ENCODE measurements at places on chromosomes 11 and 22.

DNA sequence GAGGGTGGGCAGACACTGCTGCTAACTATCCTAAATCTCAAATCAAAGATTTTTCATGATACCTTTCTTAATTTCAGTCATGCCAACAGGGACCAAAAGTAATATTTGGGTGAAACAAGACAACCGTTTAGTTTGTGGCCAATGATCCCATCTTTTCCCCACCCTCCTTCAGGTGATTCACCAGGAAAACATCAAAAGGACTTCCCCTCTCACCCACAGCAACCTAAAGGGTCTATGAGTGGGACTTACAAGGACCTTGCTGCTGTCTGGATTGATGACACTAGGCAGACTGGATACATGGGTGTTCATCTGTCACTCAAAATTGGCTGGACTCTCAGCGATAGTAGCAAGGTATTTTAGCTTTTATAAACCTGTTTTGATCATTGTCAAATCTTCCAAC is 62.0 kb upstream of the ZC3H12C start:
- DNase-seq = no peak

DNA sequence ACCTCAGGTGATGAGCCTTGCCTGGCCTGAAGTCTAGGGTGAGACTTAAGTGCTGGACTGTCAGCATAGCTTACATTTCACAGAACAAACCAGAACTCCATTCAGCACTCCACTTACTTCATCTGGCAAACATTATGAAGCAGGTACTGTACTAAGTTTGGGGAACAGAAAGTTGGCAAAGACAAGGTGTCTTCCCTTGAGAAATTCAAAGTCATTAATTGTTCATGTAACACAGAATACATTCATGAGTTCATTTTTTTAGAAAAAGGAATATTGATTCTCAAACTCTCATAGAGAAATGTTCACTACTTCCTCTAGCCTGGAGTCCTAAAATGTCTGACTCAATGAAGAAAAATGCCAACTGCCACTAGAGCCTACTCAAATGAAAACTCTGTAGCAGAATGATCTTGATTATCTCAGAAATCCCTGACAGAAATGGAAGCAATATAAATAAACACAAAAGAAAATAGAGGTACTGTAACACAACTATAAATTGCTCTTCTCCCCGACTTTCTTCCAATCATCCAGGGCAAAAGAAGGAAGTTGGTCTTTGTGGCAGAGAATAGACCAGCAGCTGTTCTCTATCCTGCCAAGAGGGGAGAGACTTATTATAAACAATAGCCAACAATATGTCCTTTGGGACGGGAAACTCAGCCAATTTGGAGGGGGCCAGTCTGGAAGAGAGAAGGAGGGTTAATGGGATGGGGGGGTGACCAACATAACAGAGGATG is 129.2 kb upstream of the MTMR2 start:
- DNase-seq = no peak

DNA sequence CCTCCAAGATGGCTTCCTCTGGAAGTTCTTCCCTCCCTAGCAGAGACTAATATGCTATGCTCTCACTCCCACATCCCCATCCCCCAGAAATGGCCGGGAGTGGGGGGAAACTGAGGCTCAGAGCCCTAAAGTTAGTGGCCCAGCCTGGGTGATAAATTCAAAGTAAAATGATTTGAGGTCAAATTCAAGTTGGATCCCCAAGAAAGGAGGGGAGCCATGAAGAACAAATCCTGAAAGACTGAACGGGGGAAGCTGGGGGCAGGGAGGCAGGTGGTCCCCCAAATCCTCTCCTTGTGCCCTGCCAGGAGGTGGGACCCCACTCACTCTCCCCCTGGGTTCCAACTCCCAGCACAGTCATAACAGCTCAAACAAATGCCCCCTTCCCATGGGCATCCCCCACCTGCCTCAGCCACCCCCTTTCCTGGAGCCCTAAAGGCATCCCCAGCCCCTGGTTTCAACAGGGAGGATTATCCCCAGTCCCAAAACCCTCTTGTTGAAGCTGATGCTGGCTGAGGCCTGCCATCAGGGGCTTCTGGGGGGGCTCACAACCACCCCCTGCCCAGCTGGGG is 1.1 kb downstream of the CBX6 start:
- no peak for DNase-seq

DNA sequence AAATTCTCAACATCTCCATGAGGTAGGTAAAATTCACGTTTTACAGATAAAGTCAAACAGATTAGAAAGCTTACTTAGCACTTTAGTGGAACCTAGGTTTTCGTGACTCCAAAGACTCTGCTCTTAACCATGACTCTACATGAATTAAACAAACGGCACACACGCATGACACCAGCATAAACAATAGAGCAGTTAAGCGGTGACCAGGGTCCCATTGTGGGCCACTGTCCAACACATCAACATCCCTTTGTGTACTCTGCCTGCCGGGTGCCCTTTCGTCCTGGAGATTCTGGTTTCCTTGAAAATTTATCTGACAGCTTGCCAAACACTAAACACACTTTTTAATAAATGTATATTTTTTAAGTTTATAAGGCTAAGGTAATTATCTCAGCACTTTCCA is 941.7 kb downstream of the OPCML start:
- DNase-seq = no peak

DNA sequence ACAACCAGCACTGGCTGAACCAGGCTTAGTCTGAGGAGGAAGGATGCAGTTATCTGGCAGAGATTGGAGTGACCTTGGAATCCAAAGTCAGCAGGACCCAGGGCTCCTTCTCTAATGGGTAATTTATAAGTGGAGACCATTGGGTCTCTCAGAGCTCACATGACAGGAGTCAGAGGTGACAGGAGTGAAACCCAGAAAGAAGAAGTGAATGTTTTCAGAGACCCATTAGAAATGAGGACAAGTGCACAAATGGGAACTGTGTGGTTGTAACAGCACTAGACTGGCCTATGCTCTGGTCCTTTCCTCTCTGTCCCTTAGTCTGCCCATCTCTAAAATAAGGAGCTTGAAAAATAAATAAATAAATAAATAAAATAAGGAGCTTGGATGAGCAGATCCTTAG is 107.4 kb downstream of the SERGEF start:
- DNase-seq = no peak

DNA sequence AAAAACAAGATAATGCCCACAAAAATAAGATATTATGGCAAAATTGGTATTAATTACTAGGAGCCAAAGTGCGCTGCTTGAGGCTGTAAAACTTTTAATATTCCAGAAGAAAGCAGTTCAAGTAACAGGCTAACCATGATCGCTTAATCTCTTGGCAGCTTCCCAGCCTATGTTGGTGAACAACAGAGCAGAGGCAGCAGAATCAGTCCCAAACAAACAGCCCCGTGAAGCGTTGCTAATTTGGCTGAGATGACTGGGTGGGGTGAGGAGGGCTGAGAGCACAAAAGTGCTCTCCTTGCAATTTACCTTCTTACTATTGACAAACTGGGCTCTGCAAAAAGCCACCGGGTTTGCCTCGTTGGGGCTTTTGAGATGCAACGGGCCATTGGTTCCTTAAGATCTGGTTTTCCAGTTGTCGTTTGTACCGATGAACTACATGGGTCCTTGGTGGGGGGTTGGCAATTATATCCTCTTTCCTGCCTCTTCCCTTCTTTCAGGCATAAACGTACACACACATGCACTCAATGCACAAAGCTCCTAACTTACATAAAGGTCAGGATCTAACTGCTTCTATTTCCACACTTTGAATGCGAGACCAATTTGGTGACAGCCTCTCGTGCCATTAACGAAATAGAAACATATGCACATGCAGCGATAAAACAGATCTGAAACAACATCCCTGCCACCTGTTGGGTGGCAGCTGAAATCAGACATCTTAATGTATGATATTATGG is 407.6 kb upstream of the CADM1 start:
- no peak for DNase-seq

GRCh38 chr11:45655347-45655756 is 10.1 kb downstream of the CHST1 start:
- peak; percentile 41 for DNase-seq

- no peak for DNase-seq
These were observed 90.7 kb downstream of the RTL6 start for GRCh38 chr22:44407171-44407986.

DNA sequence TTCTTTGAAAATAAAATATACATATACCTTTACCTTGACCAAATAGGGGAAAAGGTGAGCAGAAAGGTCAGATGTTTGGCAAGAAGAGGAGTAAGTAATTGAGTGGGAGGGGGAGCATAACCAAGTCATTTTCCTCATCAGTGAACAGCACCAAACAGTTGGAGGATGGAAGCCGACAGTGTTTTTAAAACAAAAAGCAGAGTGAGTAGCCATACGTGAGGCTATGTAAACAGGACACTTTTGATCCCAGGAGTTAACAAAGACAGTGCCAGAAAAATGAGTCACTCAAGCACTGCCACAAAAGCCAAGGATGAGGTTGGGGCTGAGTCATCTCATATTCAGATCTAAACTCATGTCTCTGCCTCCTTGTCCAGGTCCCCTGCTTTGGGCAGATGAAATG is 734.7 kb downstream of the KCNA4 start:
- DNase-seq = no peak

GRCh38 chr11:1825785-1826451 is 8.9 kb upstream of the SYT8 start:
- DNase-seq = no peak

- no peak for DNase-seq
These were observed 5.0 kb downstream of the SNX19 start for GRCh38 chr11:130911306-130911705.

DNA sequence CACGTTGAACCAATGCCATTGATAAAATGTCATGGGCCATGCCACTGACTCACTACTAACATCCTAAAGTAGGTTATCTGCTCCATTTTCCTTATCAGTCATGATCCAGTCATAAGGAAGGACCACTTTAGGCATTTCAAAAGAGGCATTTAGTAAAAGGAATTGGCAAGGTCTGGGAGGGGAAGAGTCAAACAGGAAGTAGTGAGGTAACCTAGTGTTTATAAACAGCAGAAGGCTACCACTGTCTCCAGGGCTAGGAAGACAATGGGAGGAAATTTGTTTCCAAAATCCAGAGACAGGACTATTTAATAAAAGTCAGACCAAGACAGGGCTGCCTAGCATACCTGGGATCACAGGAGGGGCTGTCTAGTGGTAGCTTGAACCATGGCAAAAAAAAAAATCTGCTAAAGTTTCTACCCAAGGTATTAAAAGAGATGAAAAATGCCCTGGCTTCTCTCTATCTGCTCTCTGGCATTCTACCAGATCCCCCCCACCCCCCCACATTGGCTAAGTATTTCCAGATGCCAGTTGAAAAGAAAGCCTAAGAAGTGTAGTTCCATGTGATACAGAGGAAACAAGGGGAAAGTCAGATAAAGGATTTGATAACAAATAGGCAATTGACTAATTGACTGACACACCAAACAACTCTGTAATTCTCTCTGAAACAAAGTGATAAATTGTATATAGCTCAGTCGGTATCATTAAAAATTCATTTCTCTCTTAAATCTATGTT is 50.4 kb upstream of the C11orf87 start:
- no peak for DNase-seq

- no peak for DNase-seq
These were observed 73.9 kb downstream of the PPFIBP2 start for GRCh38 chr11:7587712-7588111.

- DNase-seq = no peak
These were observed 66.5 kb downstream of the LARGE2 start for GRCh38 chr11:45988921-45989320.

GRCh38 chr22:18075720-18076497 is 1.9 kb upstream of the PEX26 start:
- DNase-seq = peak; percentile 31

DNA sequence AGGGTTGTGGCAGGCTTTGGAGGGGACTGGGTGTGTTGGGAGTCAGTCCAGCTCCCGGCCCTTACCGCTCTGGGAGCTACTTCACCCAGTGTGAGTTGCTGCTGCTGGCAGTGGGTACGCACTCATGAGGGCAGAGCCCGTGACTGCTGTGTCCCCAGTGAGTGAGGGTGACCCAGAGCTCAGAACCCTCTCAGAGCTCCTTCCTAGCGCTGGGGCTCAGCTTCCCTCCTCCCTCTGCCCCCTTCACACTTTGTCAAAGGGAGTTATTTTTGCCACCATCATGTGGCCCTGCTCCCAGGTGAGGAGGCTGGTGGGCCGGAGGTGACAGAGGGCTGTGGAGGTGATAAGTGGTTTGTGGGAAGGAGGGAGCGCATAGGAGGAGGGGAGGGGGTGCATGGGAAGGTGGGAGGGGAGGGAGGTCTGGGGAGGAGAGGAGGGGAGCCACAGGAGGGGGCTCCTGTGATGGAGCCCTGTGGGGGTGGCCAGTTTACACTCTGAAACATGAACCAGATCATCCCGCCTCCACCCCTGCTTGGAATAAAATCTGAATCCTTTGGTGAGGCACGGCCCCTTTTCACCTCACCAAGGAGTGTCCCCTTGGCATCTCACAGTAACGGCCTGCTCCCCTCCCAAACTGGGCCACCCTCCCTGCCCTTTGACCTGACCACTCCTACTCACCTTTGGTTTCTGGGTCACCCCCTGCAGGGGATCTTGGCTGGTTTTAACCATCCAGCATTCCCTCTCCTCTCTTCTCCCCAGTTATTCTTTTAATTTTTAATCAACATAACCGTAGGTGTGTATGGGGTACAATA is 9.9 kb downstream of the NDUFV1 start:
- DNase-seq = no peak

DNA sequence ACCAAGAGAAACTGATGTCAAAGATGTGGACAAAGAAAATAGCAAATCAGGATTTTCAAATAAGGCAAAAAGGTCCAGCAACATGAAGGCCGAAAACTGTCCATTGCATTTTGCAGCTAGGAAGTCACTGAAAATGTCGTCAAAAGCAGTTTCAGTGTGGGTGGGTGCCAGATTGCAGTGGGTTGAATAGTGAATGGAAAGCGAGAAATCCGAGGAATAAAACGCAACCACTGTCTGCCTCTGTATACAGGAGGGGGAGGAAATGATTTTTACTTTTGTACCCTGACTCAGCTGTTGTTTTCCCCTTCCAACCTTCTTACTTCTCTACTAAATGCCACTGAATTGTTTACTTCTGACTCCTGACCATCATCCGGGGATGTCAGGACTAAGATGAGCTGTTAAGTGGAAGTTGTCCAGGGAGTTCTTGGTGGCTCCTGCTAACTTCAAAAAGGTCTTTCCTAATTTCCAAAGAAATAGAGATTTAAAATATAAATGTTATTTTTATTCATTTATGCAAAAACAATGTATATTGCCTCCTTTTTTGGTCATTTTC is 64.9 kb upstream of the BIRC3 start:
- no peak for DNase-seq

- no peak for DNase-seq
These were observed 181.2 kb upstream of the API5 start for GRCh38 chr11:43130616-43131015.

Data from T-helper 2 cell treated with Interferon-gamma antibody and Interleukin-4, amounts not matched to agents 5 μg/mL and 100 μg/mL, for 36 hours (primary cell).